ENCODE measurements at places on chromosomes 6 and 20. TPM values are rescaled to one million over a fixed set of nuclear protein-coding genes. Genes with fewer than 3 reads are reported as not detected.

Gene CLDN20
- polyA plus RNA-seq, result 2.3 TPM

Gene ABHD16B
- polyA plus RNA-seq, result not detected

Gene SLC17A4
- polyA plus RNA-seq, result not detected

DNA sequence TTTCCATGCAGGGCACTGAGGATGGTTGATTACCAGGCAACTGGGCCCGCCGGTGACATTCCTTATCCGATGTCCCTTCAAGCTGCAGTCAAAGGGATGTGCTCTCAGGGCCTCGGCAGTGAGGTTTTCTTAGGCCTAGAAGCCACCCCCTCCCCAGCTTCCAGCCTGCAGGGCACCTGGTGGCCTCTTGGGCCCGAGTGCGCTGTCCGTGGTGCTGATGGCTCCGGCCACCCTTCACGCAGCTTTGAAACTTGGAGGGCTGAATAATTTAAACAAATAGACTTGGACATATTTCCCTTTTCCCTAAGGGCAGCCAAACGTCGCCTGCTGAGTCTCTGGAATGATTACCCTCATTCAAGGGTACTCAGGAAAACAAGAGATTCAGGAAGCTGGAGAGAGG is 8.9 kb upstream of the MLN start:
- peak; percentile 77 for DNase-seq

GRCh38 chr6:42025845-42026243 is 24.5 kb upstream of the TAF8 start:
- no peak for DNase-seq

DNA sequence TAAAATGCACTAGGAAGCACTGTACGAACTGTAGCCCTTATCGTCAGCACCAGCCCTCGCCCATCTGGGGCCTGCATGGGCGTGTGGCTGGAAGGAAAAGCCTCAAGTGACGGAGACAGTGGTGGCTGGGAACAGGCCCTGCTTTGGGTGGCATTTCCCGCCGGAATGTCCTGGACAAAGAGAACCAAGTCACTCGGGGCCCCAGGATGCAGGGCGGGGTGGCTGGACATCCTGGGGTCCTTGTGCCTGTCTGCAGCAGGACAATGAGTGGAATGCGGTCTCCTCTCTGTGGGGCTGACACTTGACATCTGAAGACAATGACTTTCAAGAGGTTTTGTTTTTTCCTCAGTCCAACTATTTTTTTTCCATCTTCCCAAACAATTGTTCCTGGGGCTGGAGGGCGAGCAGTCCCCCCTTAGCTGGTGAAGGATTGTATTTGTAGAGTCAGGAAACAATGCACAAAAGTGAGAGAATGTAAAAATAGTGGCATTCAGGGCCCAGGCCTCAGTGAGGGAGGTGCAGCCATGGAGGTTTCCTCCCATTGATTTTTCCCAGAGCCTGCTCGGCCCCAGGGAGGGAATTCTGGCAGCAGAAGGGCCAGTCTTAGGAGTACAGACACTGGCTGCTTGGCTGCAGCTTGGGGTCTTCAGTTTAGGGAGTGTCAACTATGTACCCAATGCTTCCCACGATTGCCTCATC is 64.4 kb downstream of the PREX1 start:
- no peak for DNase-seq

- DNase-seq, result no peak
Measured at GRCh38 chr6:156258981-156259380, 518.2 kb upstream of the ARID1B start.

DNA sequence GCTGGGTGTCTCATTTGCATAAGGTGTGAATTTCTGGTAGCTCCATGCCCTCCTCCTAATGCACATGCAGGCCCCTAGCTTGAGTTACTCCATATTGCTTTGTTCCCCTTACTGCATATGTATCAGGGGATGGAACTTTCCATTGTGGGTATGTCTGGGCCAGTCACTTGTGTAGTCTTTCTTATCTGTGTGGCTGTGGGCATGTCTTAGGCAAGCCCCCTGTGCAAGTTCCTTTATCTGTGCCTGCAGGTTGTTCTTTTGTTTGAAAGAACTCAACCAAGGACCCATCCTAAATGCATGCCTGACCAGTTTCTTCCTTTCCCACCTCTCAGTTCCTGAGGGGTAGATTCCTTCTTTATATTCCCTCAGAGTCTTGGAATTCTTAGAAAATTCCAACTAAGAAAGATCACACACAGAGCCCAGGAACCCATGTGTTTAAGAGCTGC is 23.6 kb downstream of the MBOAT1 start:
- DNase-seq, result no peak

DNA sequence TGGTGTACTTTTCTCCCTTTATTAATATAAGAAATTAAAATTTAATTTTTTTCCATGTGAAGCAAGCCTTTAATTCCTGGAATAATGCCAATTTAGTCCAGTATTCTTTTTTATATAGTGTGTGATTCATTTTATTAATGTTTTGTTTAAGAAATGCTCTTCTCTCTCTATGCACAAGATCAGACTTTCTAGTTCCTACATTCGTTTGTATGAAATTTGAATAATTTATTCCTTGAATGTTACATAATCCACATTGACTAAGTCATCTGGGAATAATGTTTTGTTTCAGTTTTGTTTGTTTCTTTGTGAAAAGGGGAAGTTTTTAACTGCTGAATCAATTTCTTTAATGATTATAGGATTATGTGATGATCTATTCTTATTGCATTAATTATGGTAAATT is 181.4 kb upstream of the ID4 start:
- no peak for DNase-seq

DNA sequence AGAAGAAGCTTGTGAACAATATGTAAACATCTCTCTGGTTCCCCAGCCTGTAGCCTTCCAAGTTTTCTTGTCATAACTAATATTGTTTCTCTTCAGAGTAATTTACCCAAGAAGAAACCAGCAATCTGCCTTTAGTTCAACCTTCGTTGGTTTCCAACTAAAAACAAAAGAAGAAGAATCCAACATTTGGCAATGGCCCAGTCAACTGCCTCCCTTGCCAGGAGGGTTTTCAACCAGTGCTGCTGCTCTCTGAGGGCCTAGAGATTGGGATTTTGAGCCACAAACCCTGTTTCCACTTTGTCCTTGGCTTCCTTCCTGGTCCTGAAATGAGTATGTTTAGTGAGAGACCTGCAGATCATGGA is 395.8 kb upstream of the CNR1 start:
- DNase-seq, result no peak

- DNase-seq, result no peak
Measured at GRCh38 chr6:11333132-11333849, 100.8 kb upstream of the NEDD9 start.

- DNase-seq, result peak; percentile 32
Measured at GRCh38 chr6:133241901-133242636, 912 bp downstream of the EYA4 start.

GRCh38 chr20:5535125-5535756 is 215.0 kb upstream of the SHLD1 start:
- peak; percentile 21 for DNase-seq

DNA sequence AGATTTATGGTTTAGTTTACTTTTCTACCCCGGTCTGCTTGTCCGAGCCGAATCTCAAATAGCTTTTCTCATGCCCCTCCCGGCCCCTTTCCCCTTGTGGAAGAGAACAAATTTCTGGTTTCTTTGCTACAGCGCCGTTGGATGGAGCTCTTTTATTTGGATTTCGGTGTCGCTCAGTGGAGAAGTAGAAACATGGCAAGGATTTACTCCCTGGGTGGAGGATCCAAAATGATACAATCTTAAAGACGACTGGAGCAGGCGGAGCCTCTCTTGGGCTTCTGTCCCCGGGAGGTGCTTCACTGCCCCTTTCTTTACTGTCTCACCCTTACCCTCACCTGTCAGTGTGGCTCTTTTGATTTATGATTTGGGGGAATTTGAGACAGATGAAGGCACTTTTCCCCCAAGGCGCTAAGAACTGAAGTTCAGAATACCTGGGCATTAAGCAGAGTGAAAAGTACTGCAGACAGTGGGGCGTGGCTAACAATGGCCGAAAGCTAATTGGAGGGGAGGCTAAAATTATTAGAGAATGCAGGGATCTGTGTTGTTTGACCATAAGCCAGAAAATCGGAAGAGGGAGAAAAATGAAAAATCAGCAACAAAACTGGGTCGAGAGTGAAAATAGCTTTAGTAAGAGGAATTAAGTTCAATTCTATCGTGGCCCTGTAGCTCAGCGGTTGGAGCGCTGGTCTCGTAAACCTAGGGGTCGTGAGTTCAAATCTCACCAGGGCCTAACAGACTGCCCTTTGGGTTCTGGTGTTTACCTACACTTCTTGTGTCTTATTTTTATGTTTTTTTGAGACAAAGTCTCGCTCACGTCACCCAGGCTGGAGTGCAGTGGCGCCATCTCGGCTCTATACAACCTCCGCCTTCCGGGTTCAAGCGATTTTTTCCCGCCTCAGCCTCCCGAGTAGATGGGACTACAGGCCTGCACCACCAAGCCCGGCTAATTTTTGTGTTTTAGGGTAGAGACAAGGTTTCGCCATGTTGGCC is 145.1 kb upstream of the ZNF184 start:
- DNase-seq, result peak; percentile 29

DNA sequence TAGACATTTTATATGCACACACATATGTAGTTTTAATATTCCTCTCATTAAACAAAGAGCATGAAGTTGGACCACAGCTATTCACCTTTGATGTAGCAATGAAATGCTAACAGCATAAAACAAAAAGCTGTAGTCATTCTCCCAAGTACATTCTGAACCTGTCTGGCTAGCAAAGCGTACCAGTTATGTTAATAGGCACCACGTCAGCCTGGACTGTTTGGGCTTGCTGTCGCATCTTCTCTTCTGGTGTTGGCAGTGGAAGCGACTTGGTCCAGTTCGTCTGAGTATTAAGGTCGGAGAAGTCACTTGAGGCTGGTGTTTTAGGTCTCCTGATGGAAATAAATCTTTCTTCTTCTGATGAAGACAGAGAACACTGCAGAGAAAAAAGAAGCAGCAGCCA is 42.8 kb downstream of the HEBP2 start:
- DNase-seq, result no peak

GRCh38 chr20:44209686-44210405 is 725 bp downstream of the OSER1 start:
- DNase-seq, result no peak

DNA sequence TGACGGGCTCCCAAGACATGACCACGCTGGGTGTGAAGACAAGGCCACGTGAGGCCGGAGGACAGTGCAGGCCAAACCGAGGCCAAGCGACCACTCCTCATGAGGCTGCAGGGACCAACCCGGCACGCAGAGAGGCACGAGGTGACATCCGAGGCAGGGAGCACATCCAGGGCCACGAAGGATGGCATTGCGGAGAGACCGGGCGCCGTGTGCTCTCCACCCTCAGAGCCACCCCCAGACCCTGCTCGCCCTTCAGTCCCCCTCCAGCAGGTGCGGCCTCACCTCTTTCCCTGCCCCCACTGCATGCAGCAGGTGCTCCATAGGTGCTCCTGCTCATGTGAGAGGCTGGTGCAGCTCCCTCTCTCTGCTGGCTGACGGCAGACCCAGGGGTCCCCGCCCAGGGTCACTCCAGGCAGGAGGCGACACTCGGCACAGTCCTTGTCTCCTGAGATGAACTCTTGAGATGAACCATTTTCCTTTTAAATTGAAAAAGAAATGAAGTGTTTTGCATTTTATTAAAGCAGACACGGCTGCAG is 33.8 kb upstream of the CHRNA4 start:
- no peak for DNase-seq

- DNase-seq, result no peak
Measured at GRCh38 chr20:17533396-17533795, 2.2 kb upstream of the BFSP1 start.

Measured in right lung (tissue), 10 donors.